ENCODE measurements at places on chromosomes 5 and 9. TPM values are rescaled to one million over a fixed set of nuclear protein-coding genes. Genes with fewer than 3 reads are reported as not detected.
A peak's percentile ranks its signal among the peaks of the same experiment; 100 is the strongest.

The AMBP gene
- not detected for total RNA-seq

DNA sequence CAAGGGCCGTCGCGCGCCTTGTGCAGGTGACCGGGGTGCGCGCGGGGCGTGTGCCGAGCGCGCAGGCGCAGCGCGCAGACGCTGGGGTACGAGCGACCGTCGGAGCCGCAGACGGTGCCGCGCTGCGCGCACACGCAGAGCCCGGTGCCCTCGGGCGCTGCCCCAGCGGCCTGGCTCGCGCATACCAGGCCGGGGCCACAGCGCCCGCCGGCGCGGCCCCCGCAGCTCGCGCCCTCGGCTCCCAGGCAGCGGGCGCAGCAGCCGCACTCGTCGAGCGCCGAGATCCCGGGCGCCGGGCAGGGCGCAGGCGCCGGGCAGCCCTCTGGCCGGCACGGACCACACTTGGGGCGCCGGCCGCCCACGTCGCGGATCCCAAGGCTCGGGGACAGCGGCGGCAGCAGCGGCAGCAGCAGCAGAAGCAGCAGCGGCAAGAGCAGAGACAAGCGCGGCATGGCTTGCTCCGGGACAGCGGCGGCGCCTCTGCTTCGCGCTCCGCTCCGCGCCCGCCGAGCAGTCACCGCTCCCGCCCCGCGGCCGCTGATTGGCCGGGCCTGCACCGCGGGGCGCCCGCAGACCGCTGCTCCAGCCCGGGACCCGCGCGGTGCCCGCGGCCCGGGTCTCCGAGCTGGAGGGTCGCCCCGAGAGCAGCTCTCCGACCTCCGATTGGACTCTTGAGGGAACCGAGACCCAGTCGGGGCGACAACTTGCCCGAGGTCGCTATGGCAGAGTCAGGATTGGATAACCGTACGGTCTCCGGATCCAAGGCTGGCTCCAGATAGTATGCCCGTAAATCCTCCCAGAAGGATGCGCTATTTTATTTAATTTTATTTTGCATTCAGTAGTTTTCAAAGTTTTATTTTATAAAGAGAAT, at the start of gene IGFBPL1:
IGFBPL1 (minus strand) TSS at position 482 of the 871 bp plus-strand sequence; CDS start at position 452, 30 bp downstream.
- H3K27ac ChIP-seq: no peak within 1 kb of the TSS
- no peaks in the 10 kb centered on the region for H3K4me1 ChIP-seq
- no peak for DNase-seq

GRCh38 chr9:115941561-115942315, 211.9 kb upstream of the PAPPA start:
- no peaks in the 10 kb centered on the region for H3K36me3 ChIP-seq
- no peak overlapping the region for H3K4me3 ChIP-seq
- peak overlapping the region; percentile 18 for H3K27ac ChIP-seq
- no peak for DNase-seq
- no peaks in the 10 kb centered on the region for H3K27me3 ChIP-seq

The GMCL2 gene
- total RNA-seq: not detected

GRCh38 chr9:76720245-76720644, 44.0 kb upstream of the PCA3 start:
- no peaks in the 10 kb centered on the region for H3K27me3 ChIP-seq
- peaks cover 7% of the 10 kb centered on the region for H3K4me1 ChIP-seq
- H3K36me3 ChIP-seq: no peaks in the 10 kb centered on the region

DNA sequence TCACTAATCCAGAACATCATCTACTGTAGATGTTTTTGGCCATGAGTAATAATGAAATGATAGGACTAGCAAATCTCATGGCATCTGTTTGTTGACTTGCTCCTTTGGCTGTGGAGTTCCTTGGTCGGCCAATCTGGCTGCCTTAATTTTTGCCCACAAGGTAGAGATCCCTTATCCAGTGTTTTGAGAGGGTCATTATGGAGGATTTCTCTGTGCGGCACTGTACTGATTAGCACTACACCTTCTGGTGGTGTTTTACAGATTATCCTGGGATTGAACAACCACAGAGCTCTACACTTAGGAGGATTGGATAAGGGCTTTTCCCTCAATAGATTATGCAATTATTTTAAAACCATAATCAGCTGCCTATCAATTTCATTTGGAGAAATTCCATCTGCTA, 3.2 kb upstream of the ENHO start:
- H3K36me3 ChIP-seq: no peaks in the 10 kb centered on the region
- no peak overlapping the region for H3K4me3 ChIP-seq
- no peaks in the 10 kb centered on the region for H3K27me3 ChIP-seq
- no peak overlapping the region for H3K27ac ChIP-seq

- H3K4me3 ChIP-seq: no peak overlapping the region
- peaks cover 26% of the 10 kb centered on the region for H3K4me1 ChIP-seq
- DNase-seq: no peak
- no peak overlapping the region for H3K27ac ChIP-seq
These were observed 42.9 kb downstream of the GPBP1 start for GRCh38 chr5:57216714-57217113.

GRCh38 chr9:114497236-114497635, 8.0 kb downstream of the WHRN start:
- H3K4me3 ChIP-seq: no peak overlapping the region
- no peaks in the 10 kb centered on the region for H3K27me3 ChIP-seq
- H3K4me1 ChIP-seq: peaks cover 5% of the 10 kb centered on the region
- no peak overlapping the region for H3K27ac ChIP-seq

- no peak overlapping the region for H3K4me3 ChIP-seq
- H3K27ac ChIP-seq: peak overlapping the region; percentile 93
- H3K4me1 ChIP-seq: peaks cover 42% of the 10 kb centered on the region
- no peaks in the 10 kb centered on the region for H3K27me3 ChIP-seq
These were observed 24.0 kb downstream of the TMOD1 start for GRCh38 chr9:97525451-97525850.

Measured in vagina (tissue), 2 donors.